8988T (cell line): ENCODE measurements at places on chromosomes 1 and 21.

DNA sequence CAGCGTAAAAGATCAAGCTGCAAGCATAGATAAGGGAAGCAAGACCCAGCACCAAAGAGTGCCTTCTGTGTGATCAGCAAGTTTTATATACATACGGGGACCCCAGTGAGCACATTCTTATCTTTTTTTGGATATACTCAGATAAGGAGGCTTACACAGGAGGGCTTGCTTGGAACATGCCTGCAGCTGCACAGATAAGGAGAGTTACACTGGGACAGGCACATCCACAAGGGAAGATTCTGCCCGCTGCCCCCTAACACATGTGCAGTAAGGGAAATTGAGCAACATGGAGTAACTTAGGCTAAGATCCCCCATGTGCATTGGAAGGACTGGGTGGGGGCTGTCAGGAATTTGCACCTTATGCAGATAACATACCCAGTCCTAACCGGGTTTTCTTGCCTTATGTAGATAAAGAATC is 1334.8 kb downstream of the MRPL39 start:
- no peak for DNase-seq

DNA sequence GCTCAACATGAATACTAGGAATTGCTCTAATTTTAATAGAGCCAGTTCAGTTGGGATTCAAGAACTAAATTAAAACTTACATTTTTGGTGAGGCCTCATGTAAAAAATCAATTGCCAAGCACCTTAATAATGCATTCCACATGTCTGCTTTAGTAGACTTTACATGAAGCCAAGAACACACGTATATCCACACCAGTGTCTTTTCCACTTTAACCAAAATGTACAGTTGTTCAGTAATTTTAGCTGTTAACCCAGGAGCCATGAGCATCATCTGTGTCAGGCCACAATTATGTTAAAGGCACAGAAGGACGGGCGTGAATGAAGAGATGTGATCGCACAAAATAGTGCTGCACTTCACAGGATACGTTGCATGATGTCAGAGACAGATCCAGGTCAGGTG is 136.7 kb downstream of the TLR5 start:
- DNase-seq: no peak

DNA sequence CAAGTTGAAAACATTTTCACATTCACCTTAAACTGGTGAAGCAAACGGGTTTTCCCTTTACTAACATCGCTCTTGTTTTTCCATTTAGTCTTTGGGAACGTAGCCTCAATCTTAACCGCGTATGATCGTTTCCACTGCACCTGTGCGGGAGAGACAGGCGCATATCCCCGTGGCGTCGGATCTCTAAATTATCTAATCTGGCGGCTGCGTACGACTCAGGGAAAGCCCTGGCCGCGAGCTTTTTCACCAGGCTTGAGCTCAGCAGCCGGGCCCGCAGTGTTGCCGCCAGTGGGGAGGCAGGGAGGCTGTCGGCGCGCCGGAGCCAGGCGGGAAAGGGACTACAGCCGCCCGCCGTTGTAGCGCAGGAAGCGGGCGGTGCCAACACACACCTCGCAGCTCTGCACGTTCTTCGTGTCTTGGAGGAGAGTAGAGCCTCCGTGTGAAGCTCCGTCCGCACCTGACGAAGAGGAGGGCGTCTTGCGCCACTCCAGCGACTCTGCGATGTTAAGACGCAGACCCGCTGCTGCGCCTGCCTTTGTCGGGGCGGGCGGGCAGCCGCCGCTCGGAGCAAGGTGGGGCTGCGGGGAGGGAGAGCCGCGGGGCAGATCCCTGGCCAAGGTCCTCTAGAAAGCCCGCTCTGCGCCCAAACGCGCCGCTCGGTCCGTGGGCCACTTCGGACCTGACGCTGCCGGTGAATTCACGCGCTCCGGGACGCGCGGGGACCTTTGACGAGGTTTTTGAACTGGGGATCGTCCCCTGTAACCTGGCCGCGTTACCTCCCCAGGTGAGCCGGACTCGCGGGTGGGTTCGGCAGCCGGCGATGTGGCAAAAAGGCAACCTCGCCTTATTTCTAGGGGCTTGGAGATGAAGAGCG is 18.5 kb upstream of the TBX15 start:
- no peak for DNase-seq

DNA sequence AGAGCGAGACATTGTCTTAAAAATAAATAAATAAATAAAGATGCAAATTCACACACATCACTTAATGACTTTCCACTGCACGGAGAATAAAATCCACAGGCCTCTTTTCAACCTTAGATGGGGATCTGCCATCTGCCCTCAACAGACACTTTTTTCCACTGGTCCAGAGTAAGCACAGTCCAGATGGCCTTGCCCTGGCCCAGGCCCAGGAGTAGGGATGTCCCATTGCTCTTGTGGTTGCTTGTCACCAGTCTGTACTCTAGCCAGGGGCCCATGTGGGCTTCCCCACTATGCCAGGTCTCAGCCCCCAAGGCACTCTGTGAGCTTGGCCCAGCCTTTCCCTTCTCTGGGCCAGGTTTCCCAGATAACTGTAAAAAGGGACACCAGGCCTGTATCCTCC is 17.4 kb downstream of the PLOD1 start:
- DNase-seq: no peak
